Activated effector memory CD4-positive, alpha-beta T cell treated with Interleukin-2 at 50 U/mL for 16 hours (primary cell): ENCODE measurements at places on chromosomes 7 and 10.

DNA sequence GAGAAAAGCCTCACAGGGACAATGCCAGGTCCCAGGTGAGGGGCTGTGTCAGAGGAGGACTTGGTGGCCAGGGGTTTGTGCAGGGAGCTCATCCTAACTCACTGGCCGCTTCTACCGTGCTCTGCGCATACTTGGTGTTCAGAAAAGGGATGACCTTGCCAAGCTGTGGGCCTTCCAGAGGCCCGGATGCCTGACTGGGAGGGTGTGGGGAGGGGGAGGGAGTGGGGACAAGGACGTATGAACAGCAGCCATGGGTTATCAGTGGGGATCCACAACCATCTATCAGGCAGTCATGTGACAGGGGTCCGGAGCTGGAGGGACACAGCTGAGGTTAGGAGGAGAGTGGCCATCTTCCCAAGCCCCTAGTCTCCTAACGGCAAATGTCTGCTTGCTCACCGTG lies 6.2 kb downstream of the SFXN4 start:
- DNase-seq: no peak

GRCh38 chr7:7563813-7564212 lies 2.9 kb upstream of the MIOS start:
- no peak for DNase-seq

- no peak for DNase-seq
Observed at GRCh38 chr7:136016649-136017395, 39.7 kb upstream of the MTPN start.

DNA sequence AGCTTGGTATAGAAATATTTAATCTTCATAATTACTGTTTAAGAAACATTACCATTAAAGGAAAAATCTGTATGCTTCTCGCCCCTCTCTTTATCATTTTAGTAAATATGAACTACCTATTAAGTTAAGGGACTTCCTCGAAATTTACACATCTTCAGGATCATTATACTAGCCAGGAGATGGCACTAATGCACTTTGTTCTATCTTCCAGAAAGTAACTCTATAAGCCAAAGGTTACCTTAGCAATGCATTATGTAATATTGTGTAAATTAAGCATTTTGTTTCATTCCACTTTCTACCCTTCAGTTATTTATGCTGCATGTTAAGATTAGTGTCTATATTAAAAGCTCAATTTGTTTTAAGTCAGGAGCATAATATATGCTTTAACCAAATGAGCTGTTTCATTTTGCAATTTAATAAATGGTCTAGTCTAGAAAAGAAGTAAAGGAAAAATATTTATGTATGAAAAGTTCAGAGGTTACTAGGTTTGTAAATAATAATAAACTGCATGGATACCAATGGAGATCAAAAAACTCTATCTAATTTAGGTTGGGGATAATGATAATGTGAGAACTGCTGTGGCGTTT lies 128.5 kb downstream of the ANKRD7 start:
- no peak for DNase-seq

DNA sequence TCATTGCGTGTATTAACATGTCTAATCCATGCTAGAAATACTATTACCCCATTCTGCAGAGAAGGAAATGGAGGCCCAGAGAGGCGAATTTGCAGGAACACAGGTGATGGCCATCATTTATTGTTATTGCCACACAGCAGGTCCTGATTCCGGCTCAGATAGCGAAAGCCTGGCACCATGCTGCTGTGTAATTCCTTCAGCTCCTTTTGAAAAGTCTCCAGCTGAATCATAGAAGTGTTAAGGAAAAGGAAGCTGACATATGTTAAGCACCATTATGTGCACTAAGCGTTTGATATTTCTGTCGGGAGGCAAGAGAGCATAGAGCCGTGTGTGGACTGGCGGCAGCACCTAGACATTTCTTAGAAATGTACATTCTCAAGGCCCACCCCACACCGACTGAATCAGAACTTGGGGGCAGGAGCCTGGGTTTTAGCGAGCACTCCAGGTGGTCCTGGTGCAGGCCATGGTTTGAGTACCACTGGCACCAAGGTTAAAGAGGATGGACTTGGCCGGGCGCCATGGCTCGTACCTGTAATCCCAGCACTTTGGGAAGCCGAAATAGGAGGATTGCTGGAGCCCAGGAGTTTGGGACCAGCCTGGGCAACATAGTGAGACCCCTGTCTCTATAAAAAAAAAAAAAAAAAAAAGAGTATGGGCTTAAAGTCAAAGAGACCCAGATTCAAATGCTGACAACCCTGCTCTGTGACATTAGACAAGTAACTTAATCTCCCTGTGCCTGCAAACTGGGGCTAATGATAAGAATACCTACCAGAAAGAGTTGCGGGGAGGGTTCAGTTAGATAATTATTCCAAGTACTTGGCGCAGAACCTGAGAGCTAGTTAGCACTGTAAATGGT lies 52.2 kb downstream of the UNC5B start:
- no peak for DNase-seq

DNA sequence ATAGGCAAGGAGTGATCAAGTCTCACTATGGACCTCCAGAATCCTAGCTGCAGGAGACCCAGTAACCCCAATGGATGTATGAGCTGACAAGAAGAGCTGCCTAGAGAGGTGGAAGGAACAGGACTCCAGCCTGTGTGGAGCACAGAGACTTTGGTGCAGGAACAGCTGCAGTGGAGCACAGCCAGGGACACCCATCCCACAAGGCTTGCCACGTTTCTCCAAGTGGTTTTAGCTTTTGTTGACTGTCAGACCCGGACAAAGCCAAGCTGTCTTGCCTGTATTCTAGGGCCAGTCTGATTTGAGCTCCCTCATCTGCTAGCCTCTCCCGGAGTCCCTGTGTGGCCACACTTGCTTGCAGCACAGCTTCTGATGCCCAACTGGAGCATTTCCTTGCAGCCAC lies 224.7 kb downstream of the CHRM2 start:
- no peak for DNase-seq

DNA sequence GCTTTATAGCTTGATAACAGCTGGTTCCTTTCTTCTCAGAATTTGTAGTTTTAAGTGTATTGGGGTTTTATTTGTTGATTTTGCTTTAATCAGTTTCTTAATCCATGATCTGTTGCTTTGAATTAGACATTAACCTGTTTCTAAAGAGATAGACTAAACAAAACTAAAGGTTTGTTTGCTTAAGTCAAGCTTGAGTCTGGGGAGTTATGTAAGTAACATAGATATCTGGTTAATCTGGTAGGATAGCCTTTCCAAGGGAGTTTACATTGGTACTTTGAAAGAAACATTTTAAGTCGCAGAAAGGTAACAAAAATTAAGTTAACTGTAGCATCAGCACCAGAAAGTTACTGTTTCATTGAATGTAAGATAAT lies 5.4 kb downstream of the PPP2R2D start:
- DNase-seq: no peak

- no peak for DNase-seq
Observed at GRCh38 chr7:125926621-125927020, 997.0 kb upstream of the POT1 start.

DNA sequence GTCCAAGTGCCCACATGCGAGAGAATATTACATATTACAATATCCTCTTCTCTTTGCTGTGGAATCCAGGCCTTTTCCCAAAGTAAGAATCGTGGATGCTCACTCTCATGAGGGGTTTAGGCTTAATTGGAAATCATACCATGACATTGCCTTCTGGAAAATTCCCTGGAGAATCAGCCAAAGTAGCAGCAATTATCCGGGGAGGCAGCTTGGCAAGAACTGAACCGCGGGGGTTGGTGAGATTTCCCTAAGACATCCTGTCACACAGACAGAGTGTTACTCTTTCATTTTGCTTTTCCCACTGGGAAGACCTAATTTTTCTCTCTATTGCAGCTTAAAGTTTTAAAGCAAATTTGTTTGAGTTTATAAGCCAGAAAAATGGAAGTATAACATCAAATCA lies 463.6 kb upstream of the DPP6 start:
- no peak for DNase-seq

GRCh38 chr7:128831178-128831993 lies 1.2 kb downstream of the FLNC start:
- no peak for DNase-seq

- no peak for DNase-seq
Observed at GRCh38 chr7:25456467-25457171, 228.3 kb upstream of the NPVF start.
